H9 (cell line): ENCODE measurements at places on chromosomes 4 and X. TPM values are rescaled to one million over a fixed set of nuclear protein-coding genes. Genes with fewer than 3 reads are reported as not detected.

GRCh38 chr4:35867057-35867456, 377.3 kb downstream of the ARAP2 start:
- no peak for DNase-seq
- H3K27ac ChIP-seq: no peak overlapping the region
- H3K27me3 ChIP-seq: no peaks in the 10 kb centered on the region
- no peak overlapping the region for H3K4me3 ChIP-seq
- no peaks in the 10 kb centered on the region for H3K4me1 ChIP-seq

DNA sequence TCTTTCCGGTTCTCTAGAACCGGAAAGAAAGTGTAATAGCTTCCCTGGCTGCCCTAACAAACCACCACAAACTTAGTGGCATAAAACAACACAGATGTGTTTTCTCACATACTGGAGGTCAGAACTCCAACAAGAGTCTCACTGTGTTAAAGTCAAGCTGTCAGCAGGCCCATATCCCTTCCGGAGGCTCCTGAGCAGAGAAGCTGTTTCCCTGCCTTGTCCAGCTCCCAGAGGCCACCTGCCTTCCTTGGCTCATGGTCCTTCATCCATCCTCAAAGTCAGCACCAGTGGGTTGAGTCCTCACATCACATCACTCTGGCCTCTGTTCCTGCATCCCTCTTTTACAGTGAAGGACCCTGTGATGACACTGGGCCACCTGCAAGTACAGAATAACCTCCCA, 49.8 kb upstream of the HMX1 start:
- no peaks in the 10 kb centered on the region for H3K36me3 ChIP-seq
- H3K4me3 ChIP-seq: no peak overlapping the region
- no peaks in the 10 kb centered on the region for H3K4me1 ChIP-seq
- no peaks in the 10 kb centered on the region for H3K27me3 ChIP-seq
- DNase-seq: no peak

DNA sequence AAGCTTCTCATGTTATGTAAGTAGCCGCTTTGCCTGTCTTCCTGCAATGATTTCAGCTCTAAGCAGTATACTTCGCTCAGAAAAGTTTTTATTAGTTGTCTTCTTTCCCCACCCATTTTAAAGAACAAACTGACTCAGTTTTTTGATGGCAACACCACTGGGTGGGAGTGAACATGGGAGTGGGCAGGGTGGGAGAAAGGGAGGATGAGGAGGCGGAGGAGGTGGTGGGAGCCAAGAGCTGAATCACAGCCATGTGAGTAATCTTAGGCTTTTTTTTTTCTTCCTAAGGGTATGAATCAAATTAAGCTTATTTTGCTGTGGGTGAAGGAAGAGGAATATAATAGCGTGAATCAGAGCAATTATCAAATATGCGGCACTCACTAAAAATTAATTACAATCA, 574.3 kb upstream of the DIPK2B start:
- peaks cover 4% of the 10 kb centered on the region; the same call in 1 of the 2 replicates for H3K4me1 ChIP-seq
- no peak overlapping the region for H3K27ac ChIP-seq
- no peak for DNase-seq
- peaks cover 13% of the 10 kb centered on the region for H3K36me3 ChIP-seq

Gene TMPRSS11B
- not detected in 2 replicates for total RNA-seq

GRCh38 chr4:48042979-48043461, 26.4 kb downstream of the NIPAL1 start:
- no peaks in the 10 kb centered on the region; the same call in 1 of the 2 replicates for H3K4me1 ChIP-seq
- no peak for DNase-seq
- no peak overlapping the region for H3K27ac ChIP-seq

Gene PWWP3B
- 0.13 and 0.26 TPM in 2 replicates for total RNA-seq
